Hypothalamus (tissue), 51 donors: ENCODE measurements at places on chromosomes 1 and 21.

DNA sequence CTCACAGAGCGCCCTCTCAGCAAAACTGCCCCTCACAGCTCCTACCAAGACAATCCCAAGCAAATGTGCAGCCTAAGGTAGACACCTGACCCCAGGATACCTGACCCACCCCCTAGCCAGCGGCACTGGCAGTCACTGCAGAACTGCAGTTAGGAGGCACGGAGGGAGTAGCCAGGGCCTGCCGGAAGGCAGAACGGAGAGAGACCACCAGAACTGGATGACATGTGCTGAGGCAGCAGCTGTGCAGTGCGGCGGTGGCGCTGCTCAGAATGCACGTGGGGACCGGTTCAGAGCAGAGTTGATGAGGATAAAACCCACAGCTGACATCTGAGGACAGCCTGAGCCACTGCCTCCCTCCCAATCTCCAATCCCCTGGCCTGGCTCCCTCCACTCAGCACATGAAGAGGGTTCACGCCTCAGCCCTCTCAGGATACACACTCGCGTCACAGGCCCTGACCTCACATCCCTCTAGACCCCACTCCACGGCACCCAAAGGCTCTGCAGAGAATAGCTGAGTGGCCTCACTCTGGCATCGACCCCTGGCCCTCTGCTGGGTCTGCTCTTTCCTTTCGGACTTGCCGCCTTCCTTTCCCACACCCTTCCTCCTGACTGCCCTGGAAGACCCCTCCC is 29.6 kb downstream of the UBE2G2 start:
- no peak for DNase-seq

DNA sequence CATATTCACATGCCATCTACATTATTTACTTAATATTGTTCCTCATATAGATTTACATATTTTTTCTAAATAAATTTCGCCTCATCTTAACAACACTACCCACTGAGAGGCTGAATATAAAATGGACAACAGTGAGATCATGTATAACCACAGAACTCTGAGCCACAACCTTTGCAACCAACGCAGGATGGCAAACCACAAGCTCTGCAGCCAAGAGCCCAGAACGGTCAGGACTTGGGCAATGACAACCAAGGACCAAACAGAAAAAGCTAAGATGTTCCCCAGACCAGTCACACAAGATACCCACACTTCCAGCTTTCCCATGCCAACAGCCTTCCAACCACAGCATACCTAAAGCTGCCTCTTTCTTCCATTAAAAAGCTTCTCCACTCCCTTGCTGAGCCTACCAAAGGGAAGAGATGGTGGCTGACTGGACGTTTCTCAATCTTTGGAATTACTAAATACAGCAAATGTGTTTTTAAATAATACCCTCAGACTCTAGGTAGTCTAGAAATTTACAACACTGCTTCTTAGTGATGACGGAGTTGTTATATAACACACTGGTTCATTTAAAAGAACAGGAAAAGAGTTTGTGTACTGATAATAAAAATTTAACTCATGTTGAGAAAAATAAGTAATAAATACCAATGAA is 117.9 kb downstream of the AKT3 start:
- no peak for DNase-seq

- no peak for DNase-seq
Observed at GRCh38 chr1:206505702-206506355, 1.5 kb upstream of the RASSF5 start.

- no peak for DNase-seq
Observed at GRCh38 chr21:41559658-41560631, 52.0 kb upstream of the TMPRSS2 start.

GRCh38 chr1:224851848-224852261 is 77.6 kb upstream of the DNAH14 start:
- no peak for DNase-seq

DNA sequence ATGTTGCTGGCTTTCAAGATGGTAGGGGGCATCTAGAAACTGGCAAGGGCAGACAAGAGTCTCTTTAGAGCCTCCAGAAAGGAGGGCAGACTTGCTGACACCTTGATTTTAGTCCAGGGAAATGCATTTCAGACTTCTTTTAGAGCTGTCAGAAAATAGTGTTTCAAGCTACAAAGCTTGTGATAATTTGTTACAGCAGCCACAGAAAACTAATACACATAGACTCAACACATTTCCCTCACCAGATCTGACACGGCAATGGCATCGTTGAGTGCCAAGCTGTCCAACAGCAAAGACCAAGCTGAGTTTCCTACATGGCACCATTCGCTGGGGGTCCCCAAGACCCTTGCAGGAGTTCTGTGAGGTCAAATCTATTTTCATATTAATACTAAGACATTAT is 62.0 kb downstream of the SLC9A1 start:
- no peak for DNase-seq

- no peak for DNase-seq
Observed at GRCh38 chr1:228336308-228337030, 70.2 kb downstream of the TRIM11 start.

GRCh38 chr21:14741256-14741655 is 195.1 kb upstream of the SAMSN1 start:
- DNase-seq = no peak

GRCh38 chr1:178639326-178639725 is 85.7 kb upstream of the RALGPS2 start:
- DNase-seq = no peak

GRCh38 chr1:180994262-180994661 is 28.4 kb downstream of the STX6 start:
- no peak for DNase-seq

GRCh38 chr21:41992576-41992975 is 17.6 kb downstream of the ZBTB21 start:
- no peak for DNase-seq

GRCh38 chr1:154496383-154496782 is 5.6 kb upstream of the TDRD10 start:
- DNase-seq = no peak

GRCh38 chr1:34055818-34056217 is 109.2 kb downstream of the CSMD2 start:
- DNase-seq = no peak

- DNase-seq = no peak
Observed at GRCh38 chr1:235746245-235746644, 96.7 kb upstream of the GNG4 start.

DNA sequence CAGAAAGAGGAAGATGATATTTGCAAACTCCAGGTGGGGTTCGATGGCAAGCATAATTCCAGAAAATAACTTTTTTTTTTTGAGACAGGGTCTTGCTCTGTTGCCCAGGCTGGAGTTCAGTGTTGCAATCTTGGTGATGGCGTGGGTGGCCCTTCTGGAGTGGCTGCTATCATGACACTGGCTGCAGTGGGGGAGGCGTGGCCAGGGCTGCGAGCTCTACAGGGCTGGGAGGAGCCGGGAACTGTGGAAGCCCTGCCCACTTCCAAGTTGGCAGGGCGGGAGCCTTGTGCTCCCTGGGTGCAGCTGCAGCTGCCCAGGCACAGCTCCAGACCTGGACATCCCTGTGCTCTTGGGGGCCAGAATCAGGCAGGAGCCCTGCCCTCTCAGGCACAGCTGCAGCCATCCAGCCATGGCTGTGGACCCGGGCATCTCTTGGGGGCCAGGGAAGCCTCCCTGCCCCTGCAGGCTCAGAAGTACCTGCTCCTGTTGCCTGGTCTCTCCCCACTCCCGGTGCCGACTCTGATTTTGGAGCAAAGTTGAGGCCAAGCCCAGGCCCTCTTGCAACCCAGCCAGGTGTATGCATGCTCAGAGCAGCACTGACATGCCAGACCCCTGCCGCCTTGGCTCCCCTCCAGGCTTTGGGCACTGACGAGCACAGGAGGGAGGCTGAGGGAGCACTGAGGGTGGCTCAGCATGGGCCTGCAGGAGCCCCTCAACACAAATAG is 7.2 kb upstream of the BCL10 start:
- no peak for DNase-seq

DNA sequence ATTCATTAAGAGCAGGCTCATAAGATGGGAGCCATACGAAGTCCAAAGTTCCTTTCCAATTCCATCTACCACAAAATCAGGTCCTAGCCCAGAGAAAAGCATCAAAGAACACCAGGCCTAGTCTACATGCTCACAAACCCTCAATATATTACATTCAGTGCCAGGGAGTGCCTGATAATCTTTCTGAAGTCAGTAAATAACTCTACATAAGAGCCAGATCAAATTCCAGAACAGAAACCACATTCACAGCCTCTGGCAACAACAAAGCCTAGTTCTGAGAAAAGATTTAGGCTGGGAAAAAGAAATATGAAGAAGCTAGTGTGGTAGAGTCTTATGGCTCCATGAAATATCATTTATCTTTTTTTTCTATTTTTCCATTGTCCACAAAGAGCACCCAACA is 40.5 kb upstream of the RBBP5 start:
- DNase-seq = no peak

DNA sequence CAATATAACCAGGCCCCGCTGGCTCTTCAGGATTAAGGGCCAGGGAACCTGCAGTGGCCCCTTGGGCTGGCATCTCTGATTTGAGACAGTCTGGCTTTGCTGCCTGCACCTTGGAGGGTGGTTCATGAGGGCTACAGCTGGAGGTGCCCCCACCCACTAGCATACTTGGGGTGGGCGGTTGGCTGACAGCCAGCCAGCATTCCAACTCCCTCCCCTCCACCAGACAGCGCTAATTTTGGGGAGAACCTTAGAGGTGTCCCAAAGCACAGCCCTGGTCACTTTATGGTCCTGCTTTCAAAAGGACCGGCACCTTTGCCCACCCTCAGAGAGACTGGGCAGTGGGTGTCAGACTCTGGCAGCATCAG is 180.7 kb upstream of the VAMP3 start:
- DNase-seq = no peak

DNA sequence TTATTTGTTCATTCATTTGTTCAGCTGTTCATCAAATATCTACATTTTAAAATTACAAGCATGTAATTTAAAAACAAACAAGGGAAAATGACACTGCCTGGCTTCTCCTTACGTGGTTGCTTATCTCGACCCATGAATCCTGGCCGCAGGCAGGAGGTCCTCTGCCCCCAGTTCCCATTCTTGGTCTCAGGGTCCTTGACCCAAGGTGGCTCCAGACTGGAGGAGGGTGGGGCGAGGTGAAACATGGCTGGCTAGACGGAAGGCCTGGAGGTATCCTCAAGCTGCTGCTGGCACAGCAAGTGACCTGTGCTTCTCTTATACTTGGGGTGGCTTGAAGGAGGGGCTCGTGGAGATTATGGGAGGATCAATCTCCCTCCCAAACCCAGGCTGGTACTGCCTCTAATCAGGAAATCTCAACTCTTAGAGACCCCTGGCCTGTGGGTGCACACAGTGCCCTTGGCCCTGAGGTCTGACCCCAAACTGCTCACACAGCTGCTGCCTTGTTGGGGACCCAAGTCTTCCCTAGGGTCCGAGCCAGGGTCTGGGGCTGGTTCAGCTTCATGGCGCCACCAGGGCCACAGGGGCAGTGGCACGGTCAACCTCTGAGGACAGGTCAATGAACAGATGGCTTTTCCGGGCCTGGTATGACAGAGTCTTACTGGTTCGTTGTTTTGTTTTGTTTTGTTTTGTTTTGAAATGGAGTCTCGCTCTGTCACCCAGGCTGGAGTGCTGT is 63.7 kb downstream of the SCCPDH start:
- no peak for DNase-seq

DNA sequence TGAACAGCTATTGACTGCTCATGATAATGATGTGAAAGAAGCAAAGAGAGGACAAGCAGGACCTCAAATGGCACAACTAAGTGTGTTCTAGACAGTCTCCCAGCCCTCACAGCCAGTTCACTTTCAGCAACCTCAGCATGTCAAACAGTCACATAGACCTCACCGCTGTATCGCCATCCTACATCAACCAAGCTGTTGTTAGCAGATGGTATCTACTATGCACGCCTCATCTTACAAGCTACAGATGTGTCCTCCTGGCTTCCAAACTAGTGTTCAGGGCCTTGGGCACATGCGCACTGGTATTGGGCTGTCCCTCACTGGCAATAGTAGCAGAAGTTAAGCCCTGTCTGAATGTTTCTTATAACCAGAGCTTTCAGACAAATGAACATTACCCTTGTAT is 28.4 kb downstream of the EVI5 start:
- DNase-seq = no peak

GRCh38 chr1:160158031-160158430 is 6.6 kb downstream of the ATP1A4 start:
- DNase-seq = no peak

- no peak for DNase-seq
Observed at GRCh38 chr1:108067884-108068540, 103.0 kb upstream of the VAV3 start.

DNA sequence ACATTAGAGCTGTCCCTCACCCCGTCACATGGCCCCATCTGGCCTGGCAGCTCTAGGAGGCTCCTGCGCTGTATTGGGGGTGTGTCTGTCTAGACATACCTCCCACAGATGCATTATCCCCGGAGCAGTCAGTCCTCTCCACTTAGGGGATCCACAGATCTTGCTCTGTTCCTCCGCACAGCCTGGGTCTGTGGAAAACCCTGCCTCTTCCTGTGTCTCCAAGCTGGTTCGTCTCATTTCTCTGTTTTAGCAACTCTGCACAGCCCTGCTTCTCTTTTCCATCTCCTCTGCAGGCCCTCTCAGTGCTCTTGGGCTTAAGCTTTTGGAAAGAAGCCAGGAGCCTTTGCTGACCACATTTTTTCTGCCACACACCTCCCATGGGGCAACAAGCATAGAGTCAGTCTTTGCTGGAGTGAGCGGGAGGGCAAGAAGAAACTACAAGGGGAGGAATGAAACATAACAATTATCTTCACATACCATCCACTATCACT is 241.5 kb downstream of the FOXD2 start:
- DNase-seq = no peak

GRCh38 chr1:223271085-223271781 is 92.7 kb downstream of the SUSD4 start:
- DNase-seq = no peak

DNA sequence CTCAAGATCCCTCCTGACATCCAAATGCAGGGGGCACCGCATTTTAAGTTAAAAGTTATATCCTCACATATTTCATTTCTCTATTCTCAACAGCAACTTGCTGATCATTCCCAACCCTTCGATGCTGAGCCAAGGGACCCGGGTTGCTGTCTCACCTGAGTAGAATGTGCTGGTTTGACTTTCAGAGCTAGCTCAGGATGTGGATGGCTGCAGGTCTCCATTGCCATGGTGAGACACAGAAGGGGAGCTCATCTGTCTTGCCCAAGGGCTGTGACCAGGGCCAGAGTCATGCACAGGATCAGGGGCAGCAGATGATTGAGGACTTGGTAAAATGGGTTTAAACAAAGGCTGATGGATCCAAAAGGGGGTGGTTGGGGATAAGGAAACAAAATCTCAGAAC is 112.1 kb downstream of the HMGB4 start:
- DNase-seq = no peak

GRCh38 chr21:44450402-44450801 is 4.9 kb upstream of the LRRC3 start:
- DNase-seq = no peak

DNA sequence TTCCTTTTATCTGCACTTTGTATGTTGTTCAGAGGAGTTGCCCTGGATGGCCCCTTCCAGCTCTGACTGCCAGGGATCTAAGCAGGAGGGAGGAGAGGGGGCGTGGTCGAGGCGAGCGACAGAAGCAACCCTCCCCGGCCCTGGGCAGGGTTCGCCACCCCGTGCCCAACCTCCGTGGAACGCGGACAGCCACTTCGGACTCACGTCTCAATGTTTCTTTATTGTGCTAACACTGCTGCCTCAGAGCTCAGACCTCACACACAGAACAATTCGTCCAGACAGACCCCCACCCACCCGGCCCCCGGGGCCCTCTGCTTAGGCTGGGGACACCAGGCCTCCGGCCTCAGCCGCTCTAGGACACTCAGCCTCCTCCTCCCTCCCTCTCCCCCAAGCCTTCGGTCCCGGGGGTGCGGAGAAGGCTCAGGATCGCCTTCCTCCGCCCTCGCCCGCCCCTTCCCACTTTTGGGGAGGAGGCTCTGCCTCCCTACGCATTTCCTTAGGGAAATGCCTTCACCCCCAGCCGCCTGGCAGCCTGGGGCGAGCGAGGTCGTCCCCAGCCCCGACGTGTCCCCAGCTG is 8.3 kb downstream of the VSIG8 start:
- peak; percentile 60 for DNase-seq
